ENCODE measurements at places on chromosomes 1 and 21.

- DNase-seq: no peak
Measured at GRCh38 chr1:183234660-183235476, 48.8 kb downstream of the LAMC2 start.

- DNase-seq: no peak
Measured at GRCh38 chr21:37074197-37074510, 1.1 kb downstream of the TTC3 start.

- no peak for DNase-seq
Measured at GRCh38 chr1:43422995-43423671, 30.6 kb downstream of the HYI start.

GRCh38 chr1:34697818-34698217 is 57.0 kb upstream of the GJB5 start:
- no peak for DNase-seq

GRCh38 chr1:218985424-218985984 is 188.2 kb upstream of the LYPLAL1 start:
- no peak for DNase-seq

DNA sequence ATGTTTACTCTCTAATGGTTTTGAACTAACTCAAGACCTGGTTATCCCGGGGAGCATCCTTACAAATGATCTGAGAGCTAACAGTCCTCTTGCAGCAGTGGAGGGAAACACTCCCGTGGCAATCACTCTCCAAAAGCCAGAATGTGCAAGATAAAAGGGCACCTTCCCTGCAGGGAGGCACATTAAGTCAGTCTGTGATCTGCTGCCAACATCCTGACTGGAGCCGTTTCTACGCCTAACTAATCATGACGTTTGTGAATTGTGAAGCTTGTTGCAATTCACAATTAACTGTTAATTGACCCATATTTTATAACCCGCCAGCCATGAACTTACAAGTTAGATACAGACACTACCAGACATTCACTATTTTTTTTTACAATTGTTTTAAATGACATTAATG is 52.1 kb upstream of the LGALS8 start:
- DNase-seq: no peak

DNA sequence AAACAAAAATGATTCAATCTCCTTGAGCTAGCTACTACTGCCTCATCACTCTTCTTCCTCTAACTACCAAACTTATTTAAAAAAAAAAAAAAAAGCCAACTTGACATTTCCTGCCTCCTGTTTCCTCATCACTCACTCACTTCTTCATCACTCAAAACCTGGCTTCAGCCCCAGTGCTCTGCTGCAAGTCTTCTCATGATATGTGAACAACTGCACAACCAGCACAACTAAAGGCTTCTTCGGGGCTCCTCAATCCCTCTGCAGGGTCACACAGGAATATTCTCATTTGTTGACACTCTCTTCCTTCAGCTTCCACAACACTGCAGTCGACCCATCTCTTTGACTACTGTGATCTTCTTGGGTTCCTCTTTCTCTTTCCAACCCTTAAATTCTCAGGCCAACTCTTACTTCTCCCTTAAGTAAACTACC is 7.6 kb downstream of the MTF1 start:
- no peak for DNase-seq

GRCh38 chr1:99004254-99004860 is 304 bp downstream of the PLPPR5 start:
- DNase-seq: peak; percentile 30

DNA sequence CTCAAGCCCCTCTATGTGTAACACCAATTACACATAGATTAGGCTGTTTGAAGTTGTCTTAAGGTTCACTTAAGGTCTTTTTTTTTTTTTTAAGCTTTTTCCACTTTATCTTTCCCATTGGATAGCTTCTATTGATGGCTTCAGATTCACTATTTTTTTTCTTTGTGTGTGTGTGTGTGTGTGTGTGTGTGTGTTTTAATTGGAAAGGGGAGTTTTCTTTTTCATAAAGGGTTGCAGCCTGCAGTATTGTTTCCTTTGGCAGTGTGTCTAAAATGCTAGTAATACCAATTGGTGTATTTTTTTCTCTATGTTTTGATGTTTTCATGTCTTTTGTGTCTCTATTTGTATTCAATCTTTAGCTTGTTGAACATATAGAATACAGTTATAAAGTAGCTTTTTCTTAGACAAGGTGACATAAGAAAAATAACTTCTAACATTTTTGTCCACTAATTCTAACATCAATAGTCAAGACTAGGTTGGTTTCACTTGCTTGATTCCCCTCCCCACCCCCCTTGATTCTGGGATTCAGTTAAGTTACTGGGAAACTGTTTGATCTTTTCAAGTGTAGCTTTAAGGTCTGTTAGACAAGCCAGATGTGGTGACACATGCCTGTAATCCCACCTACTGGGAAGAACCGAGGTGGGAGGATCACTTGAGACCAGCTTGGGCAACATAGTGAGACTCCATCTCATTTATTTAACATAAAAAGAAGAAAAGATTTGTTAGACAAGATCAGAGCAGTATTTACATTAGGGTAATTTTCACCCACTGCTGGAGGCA is 21.4 kb downstream of the PRRC2C start:
- DNase-seq: no peak

GRCh38 chr1:56456435-56457101 is 122.8 kb downstream of the PLPP3 start:
- DNase-seq: no peak

GRCh38 chr1:197415221-197415620 is 147.2 kb downstream of the CRB1 start:
- DNase-seq: no peak

DNA sequence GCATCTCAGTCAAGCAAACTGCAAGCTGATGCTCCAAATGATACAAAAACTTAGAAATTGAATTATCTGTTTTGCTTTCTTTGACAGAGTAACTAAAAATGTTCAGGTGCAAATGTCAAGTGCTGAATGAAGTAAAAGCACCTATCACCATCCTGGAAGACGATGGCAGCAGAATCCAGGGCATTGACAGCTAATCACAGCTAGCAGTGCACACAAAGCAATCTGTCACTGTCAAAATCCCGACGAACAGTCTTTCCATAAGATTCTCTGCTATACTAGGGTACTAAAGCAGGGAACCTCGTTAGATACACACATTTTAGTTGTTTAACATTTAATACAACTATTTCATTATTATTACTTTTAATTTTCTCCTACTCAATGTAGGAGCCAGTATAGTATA is 233.3 kb downstream of the BRINP3 start:
- no peak for DNase-seq

- DNase-seq: no peak
Measured at GRCh38 chr1:14739082-14739832, 140.8 kb downstream of the KAZN start.

- DNase-seq: no peak
Measured at GRCh38 chr1:5371270-5371669, 621.0 kb downstream of the NPHP4 start.

DNA sequence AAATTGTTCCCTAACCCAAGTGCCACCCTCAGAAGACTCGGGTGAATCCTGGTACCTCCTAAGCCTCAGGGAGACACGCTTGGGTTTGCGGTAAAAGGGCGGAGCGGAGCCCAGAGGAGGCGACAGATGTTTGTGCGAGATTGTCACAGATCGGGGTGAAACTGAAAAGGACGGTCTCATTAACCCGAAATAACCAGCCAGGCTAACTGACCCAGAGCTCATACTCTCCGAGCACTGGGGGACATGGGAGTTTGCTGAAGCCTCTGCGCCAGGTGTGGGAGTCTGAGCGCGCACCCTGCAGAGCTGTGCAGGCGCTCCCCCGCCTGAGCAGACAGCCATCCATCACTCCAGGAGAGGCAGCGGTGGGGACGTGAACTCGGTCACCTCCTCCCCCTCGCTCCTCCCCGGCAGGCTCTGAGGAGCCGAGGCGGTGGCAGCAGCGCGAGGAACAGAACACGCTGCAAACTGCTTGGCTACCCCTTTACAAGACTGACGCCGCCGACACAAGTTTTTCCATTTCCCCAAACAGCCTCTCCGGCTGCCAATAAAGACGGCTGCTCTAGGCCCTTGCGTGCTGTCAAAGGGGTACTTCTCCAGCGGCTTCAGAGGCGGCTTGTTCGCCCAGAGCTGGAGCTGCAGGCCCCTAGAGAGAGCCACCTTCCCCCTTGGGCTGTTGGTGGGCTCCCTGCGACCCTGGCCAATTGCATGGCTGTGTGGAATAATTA is 43.5 kb downstream of the RRAGC start:
- DNase-seq: no peak

DNA sequence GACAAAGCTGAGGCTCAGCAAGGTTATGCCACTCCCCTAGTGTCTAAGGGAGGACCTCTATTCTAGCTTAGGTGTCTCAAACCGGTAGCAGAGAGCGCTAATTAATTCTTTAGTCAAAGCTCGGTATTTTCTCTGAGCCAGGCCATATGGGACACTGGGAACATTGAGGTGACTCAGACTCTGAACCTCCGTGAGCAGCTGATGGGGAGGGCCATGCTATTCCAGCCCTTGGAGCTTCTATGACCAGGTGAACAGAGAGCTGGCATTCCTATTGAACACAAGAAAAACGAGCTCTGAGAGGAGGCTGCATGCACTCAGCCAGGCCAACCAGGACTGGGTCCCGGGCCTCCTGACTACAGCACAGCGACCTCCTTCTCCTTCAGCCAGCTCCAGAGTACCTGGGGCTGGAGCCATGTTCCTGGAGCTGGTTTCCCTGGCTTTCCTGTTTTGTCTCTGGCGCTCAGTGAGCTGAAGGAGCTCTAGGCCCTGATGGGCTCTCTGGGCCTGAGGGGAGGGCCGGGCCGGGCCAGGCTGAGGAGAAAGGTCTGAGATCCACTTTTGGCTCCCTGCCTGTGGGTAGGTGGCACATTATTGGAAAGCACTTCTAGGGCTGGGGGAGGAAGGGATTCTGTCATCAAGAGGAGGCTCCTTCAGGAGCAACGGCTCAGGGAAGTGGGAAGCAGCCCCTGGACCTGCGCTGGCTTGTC is 37.0 kb downstream of the SLC9A1 start:
- DNase-seq: no peak

DNA sequence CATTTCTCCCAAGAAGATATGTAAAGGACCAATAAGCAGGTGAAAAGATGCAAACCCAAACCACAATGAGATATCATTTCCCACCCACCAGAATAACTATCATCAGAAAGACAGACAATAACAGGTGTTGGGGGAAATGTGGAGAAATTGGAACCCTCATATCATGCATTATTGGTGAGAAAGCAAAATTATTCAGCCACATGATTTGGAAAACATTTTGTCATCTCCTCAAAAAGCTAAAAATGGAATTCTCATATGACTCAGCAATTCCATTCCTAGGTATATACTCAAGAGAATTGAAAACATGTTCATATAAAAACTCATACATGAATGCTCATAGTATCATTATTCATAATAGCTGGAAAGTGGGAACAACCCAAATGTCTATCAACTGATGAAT is 25.1 kb upstream of the RNF186 start:
- DNase-seq: no peak

- peak; percentile 25 for DNase-seq
Measured at GRCh38 chr1:180154003-180154324, 705 bp upstream of the QSOX1 start.

GRCh38 chr1:117427297-117427696 is 60.0 kb downstream of the MAN1A2 start:
- no peak for DNase-seq

DNA sequence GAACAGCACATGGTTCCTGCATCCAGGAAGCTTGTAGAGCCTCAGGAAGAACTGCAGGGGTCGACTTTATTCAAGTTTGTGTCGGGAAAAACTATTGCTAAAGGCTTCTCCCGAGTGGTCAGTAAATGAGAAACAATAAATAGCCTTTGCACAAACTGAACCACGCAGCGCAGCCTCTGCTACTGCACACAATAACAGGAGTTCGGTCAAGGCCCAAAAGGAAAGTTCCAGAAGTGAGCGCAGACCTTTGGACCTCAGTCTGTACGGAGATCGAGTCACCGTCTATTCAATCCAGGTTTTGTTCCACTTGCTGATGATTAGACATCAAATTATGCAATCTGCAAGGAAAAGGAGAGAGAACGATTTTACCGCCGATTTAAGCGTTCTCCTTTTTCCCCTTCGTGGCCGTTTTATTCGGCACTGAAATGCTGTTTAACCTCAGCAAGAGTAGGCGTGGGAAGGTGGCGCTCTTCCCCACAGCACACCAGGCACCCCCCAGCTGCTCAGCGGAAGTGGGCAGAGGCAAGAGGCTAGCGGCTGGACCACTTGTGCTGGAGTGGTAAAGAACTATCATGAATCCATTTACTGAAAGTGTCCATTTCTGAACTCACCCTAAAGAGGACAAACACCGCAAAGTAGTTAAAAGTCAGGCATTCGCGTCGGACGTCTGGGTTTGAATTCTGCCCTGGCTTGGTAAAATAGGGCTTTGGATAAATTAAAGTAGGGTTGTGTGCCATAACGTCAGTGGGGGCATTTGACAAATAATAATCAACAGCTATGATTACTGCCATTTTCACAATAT is 6.1 kb upstream of the LHX8 start:
- no peak for DNase-seq

GRCh38 chr1:51506537-51506936 is 12.5 kb downstream of the EPS15 start:
- no peak for DNase-seq

DNA sequence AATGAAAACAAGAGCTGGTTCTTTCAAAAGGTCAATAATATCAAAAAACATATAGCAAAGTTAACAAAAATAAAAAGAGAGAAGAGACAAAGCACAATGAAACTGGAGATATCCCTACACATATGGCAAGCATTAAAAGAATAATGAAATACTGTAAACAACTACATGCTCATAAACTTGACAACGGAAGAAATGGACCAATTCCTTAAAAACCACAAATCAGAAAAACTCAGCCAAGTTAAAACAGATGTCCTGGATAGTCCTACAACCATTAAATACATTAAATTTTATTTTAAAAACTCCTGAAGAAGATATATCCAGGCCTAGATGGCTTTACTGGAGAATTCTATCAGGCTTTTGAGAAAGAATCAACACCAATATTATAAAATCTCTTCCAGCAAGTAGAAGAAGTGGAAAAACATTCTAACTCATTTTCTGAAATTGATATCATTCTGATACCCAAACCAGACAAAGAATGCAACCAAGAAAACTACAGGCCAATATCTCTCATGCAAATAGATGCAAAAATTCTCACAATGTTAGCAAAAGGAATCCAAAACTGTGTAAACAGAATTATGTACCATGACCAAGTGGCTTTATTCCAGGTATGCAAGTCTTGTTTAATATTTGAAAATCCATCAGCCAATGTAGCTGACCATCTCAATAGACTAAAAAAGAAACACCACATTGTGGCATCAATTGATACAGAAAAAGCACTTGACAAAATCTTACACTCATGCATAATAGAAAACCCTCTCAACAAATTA is 56.1 kb upstream of the LRRC7 start:
- no peak for DNase-seq

All from activated CD8-positive, alpha-beta T cell treated with anti-CD3 and anti-CD28 coated beads, Interleukin-2, amount 10 ng/mL, durations not matched to agents 7 days and 5 days (primary cell).